ENCODE measurements at places on chromosomes 6 and 20.

- DNase-seq, result peak; percentile 23
Measured at GRCh38 chr6:119034827-119035458, 43.5 kb downstream of the FAM184A start.

- no peak for DNase-seq
Measured at GRCh38 chr6:34239893-34240292, 3.2 kb downstream of the HMGA1 start.

- peak; percentile 59 for DNase-seq
Measured at GRCh38 chr6:10411971-10412460, 2.9 kb downstream of the TFAP2A start.

DNA sequence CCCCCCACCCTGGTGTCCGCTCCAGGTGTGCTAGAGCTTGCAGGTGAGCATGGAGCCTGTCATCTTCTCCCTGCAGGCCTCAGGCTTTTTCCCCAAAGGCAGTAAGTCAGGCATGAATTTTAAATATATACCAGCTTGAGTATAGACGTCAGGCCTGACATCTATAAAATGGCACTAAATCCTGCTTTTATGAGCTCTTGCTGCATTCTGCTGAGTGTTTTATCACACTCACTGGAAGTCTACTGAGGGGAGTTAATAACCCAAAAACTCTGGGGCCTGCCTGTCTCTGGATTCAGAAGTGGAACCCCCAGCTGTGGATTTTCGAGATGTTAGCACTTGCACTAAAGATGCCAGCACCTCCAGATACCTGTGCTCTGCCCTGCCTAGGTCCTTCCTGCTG lies 133.4 kb upstream of the TOP1 start:
- DNase-seq, result no peak

DNA sequence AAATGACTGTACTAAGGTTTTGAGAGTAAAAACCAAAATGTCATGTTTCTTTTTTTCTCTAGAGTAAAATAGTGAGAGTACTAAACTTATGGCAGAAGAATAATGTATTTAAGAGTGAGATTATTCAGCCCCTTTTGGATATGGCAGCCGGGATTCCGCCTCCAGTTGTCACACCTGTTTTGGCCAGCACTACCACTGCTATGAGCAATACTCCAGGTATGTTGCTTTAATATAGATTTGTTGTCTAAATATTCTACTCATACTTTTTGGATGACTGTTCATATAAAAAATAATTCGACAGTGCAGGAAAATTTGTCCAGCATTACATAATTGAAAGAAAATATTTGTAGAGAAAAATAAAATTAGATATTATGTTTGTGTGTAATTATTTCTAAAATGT lies 59.5 kb downstream of the SCAF8 start:
- DNase-seq, result no peak

DNA sequence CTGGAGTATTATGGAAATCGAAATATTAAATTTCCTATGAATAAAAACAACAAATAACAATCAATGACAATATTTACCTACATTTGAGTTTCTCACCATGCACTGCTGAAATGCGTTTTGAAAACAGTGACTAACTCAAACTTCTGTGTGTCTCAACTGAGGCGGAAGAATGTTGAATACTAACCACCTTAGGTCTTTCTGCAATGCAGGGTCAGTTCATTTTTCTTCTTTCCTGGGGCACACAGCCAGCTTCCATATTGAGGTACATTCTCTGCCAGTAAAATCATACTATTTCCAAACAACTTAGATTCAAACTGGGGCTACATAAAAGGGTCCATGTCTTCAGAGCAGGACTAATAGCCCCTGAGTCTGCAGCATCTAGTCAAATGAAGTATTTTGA lies 310.1 kb downstream of the UTRN start:
- peak; percentile 89 for DNase-seq

DNA sequence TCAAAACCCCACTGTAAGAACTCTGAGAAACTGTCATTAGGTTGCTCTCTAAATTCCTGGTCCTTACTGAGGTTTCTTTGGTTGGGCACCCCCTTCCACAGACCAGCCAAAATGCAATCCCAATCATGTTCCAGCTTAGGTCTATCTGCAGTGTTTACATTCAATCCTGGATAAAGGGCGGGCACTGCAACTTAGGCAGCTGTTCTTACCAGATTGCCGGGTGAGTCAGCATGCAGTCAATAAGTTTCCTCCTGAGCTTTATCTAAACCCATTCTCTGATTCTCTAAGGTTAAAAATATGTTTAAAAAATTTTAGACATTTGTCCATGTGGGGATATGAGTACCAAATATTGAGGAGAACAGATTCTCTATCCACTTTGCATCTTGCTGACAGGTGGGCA lies 197.8 kb downstream of the HAO1 start:
- DNase-seq, result peak; percentile 79

DNA sequence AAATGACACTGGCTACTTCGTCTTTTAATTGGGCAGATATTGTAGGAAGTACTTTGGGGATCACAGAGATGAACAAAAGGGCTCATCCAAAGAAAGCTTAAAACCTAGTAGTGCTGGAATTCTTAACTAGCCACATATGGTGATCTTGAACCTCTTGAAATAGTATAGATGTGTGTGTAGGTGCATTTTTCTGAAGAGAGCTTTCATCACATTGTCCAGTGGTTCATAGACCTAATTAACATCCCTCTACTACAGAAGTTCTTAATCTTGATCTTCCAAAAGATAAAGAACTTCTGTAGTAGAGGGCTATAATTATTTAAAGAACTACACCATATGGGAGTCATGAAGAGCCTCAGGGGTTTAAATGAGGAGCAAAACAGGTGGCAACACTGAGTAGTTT lies 2.3 kb upstream of the PRIM2 start:
- DNase-seq, result no peak

DNA sequence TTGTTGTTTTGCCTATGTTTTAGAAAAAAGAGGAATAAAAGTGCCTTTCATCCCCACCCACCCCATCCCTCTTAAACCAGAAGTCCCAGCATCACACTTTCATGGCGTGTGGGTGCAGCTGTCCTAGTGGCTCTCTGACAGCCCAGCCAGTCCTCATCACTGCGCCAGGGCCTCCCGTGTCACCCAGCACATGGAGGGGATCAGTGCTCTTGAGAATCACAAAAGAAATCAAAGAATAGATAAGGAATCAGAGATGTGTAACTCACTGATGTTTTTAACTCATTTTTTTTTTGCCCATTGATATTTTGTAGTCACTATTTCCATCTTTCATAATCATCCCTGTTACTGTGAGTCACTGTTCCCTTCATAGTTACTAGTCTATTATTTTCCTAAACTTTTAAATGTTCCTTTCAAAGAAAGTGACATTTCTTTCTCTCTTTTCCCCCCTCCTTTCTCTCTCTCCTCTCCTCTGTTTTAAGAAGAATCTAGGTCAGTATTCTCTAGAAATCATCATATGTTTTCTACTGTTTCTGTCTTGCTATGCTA lies 78.6 kb downstream of the AIG1 start:
- DNase-seq, result no peak

GRCh38 chr20:24305371-24305770 lies 164.1 kb upstream of the SYNDIG1 start:
- DNase-seq, result no peak

- DNase-seq, result peak; percentile 43
Measured at GRCh38 chr6:137043710-137044365, 927 bp downstream of the IL20RA start.

GRCh38 chr6:158255989-158256601 lies 56.2 kb upstream of the TULP4 start:
- DNase-seq, result no peak

GRCh38 chr6:94600636-94601035 lies 976.7 kb upstream of the MANEA start:
- no peak for DNase-seq

DNA sequence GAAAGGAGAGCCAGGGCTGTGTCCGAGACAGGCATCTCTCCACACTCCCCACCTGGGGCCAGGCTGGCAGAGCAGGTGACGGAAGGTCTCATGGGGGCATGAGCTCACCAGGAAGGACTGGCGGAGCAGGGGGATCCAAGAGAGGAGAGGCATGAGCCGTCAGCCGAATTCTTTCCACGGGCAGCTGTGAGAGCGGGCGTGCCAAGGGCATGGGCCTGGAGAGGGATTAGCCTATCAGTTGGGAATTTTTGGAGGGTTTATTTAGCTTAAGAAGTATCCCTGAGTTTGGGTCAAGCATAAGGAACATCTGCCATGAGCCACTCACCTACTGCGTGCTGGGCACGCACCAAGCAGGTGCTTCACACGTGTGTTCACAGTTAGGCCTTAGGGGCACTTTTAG lies 60.2 kb upstream of the ZNFX1 start:
- no peak for DNase-seq

GRCh38 chr6:160388922-160389321 lies 40.7 kb downstream of the SLC22A3 start:
- DNase-seq, result peak; percentile 5

DNA sequence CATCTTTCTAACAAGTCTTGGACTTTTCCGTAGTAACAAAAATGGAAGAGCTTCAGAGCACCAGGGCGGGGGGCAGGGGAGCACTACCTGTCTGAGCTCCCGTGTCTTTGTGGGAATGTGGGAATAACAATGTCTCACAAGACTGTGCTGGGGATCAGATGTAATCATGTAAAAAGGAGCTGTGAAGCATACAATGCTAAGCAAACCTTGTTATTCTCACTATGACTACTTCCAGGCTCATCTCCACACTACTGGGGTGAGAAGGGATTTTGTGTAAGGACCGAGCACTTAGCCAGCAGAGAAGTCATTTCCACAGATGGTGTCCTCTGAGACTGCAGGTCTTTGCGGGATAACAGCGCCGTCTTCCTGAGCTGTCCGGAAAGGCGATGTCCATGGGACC lies 27.1 kb downstream of the PRR18 start:
- DNase-seq, result no peak

GRCh38 chr20:3819411-3820047 lies 818 bp upstream of the AP5S1 start:
- DNase-seq, result no peak

- DNase-seq, result no peak
Measured at GRCh38 chr6:161455848-161456247, 182.0 kb upstream of the AGPAT4 start.

DNA sequence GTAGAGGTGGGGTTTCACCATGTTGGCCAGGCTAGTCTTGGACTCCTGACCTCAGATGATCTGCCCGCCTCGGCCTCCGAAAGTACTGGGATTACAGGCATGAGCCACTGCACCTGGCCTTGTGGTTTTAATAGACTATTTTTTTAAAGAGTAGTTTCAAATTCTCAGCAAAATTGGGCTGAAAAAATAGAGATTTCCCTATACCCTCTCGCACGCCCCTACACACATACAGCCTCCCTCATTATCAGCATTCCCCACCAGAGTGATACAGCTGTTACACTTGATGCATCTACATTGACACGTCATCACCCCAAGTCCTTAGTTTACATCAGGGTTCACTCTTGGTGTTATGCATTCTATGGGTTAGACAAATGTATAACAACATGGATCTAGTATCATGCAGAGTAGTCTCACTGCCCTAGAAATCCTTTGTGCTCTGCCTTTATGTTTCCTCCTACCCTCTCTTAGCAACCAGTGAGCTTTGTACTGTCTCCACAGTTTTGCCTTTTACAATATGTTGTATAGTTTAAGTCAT lies 103.6 kb downstream of the CDYL start:
- DNase-seq, result no peak

GRCh38 chr20:48521121-48521520 lies 306.7 kb downstream of the PREX1 start:
- DNase-seq, result no peak

GRCh38 chr20:49276161-49276960 lies 1.5 kb downstream of the ZNFX1 start:
- DNase-seq, result peak; percentile 64

- no peak for DNase-seq
Measured at GRCh38 chr6:53710788-53711187, 45.2 kb upstream of the KLHL31 start.

DNA sequence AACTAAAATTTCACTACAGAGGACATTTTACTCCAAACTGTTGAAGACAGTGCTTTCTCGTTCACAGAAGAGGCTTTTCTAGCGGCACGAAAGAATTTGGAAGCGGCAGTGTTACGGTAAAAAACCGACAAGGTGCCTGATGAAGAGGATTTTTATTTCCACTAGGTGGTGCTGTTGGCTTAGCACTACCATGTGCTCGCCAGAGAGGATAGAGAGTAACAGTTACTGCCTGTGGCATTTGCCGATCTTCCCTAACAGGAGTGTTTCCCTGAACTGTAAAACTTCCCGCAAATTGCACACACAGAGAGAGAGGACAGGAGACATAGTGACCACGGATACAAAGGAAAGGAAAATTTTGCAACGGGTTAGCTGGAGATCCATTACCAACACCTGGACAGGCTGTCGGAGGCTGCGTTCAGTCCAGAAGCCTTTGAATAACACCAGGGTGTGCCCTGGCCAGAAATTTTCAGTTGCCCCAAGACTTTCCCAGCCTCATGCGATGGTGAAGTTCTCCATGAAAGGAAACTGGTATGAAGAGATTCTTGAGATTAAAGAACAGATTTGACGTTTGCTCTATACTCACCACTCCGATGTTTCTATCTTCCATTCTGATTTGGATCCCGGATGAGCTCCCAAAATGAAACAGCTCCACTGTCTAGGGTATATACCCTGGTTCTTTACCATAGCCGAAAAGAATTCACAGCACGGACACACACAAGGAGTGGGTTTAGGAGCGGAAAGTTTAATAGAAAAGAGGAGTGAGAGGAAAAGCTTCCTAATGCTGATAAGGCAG lies 48.1 kb downstream of the HLA-DPB1 start:
- peak; percentile 20 for DNase-seq

- DNase-seq, result peak; percentile 88
Measured at GRCh38 chr20:49132995-49133478, 55.1 kb downstream of the STAU1 start.

DNA sequence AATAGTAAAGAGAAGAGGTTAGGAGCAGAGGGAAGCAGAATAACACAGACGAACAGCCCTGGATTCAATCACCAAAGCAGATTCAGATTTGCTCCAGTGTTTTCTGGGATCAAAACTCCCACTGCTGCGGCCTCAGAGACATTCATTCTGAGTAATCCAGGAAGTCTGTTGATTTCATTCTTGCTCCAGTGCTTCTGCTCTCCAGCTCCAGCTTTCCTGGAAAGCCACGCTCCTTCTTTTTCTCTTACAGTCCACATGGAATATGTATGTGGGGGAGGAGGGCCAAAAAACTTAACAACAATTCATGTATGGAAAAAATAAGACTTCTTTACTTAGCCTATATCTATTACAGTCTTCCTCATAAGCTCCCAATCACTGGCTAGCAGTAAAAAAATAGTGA lies 26.4 kb upstream of the UST start:
- DNase-seq, result no peak

DNA sequence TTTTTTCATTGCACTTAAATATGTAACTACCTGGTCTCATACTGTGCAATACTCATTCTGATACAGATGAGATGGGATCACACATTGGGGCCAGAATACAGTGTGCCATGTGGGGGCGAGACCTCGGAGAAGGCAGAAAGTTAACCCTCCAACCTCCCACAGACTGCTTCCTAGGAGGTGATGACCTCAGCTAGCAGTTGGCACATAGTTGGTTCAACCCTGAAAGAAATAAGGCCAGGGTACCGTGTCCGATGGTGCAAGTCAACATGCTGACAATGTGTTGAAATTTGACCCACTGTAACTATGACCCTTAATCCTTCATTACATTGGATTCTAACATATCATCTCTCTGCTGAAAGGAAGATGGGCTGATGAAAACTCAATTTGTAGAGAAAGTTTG lies 61.9 kb downstream of the GJA10 start:
- DNase-seq, result no peak

Data from choroid plexus epithelial cell (primary cell).